AG09319 (cell line): ENCODE measurements at places on chromosomes 3 and 15.

DNA sequence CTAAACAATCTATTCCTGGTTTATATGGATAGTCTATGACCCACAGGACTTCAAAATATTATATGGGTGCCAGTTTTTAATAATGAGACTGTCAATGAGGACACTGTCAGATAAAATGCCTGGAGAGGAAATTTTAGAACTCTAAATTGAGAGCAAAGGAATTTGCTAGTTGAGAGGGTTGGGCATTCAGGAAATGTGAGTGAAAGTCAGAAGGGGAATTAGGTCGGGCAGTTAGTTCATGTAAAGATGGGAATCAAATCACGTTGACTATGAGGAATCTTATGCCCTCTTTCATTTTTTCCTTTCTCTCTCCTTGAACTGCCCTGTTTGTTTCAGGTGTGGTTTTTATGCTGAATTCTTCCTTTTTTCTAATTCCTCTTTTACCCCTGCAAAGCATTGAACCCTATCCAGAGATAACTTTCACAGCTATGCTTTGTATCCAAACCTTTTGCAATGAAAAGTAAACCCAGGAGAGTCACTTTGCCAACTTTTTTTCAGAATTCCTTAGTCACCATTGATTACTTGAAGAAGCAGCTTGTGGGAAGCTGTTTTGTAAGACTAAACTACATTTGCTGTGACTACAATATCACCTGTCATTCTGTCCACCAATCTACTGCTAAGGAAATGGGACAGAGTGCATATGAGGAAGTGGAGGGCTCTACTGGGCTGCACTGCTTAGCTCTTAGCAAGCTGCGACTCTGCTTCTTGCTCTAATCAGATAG is 27.8 kb downstream of the CHP1 start:
- peak; percentile 8 for DNase-seq

DNA sequence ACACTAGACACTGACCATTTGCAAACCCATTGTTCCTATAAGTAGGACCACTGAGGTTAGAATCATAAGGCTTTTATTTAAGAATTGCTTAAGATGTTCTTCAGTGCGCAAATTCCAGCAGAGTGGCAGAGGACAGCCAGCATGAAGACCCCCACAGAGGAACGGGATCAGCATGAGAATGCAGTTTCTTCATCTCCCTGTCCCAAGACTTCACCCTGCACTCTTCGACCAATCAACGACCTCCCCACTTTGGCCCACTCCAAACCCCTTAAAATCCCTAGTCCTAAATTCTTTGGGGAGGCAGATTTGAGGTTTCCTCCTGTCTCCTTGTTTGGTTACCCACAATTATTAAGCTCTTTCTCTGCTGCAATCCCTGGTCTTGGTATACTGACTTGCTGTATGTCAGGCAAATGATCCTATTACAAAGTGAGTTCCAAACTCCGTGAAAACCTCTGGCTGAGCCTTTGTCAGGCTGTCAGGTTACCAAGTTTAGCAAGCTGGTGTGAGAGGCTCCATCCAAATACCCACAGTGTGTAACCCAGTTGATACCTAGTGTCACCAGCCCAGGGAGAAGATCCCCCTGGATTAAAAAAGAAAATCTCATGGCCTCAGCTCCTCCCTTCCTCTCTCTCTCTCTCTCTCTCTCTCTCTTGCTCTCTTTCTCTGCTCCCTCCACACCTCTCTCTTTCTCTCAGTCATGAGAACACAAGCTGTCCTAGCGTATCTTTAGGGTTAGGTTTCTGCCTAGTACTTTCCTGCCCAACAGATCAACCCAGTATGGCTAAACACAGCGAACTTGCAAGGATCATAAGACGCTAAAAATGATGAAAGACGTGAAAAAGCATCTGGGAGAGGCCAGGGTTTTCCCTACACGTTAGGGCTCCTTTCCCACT is 15.8 kb upstream of the RBSN start:
- no peak for DNase-seq

DNA sequence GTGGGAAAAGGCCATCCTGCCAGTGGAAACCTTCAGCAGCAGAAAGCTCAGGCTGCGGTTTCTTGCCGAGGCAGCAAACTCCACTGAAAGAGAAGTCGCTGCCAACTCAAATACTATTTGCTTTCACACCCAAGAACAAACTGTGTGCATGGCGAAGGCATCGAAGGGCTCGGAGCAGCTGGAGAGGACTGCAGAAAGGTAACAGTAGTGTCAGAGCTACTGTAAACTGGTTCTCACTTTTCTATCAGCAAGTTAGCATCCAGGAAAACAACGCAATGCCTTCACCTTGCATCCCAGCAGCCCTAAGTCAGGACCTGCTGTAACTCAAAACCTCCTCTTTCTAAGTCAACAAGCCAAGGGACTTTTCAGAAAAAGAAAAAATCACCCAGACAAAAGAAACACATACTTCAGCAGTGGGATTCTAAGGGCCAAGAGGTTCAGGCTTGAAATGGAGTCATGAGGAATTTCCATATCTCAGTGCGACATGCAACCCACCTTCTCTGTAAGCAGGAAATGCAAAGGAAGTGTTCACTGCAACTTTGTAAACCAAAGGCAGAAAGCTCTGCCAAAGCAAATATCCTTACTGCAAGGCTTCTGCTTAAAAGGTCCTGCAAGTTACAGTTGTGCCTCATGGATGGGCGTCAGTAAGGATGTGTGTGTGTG is 193.5 kb downstream of the FOXP1 start:
- no peak for DNase-seq

DNA sequence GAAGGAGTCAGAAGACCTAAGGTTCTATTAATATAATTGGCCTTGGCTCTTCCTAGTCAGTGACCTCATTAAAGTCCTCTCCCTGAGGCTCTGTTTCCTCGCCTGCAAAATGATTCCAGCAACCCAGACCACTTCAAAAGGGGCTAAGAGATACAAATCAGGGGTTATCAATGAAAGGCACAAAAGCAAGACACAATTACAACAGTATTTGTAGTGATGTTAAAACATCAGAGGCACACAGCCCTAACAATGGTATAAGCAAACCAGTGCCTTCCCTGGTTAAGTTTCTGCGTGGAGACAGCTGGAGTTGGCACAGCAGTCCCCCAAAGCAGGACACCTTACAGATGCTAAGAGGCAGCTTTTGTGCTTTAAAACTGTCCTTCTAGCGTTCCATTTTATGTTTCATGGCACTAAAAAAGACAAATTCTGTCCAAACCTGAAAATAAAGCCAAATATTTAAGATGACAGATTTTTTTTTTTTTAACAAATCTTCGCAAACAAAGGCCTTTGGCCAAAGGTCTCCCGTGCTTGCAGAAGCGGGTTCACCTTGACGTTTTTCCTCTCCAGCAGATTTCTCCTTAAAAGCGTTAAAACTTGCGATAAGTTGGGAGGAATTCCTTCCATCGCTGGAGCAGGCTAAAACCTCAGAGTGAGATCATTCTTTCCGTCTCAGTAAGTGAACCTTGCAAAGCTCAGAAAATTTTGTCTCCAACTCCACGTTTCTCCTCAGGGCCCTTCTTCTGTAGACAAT is 999 bp downstream of the ZNF280D start:
- no peak for DNase-seq

DNA sequence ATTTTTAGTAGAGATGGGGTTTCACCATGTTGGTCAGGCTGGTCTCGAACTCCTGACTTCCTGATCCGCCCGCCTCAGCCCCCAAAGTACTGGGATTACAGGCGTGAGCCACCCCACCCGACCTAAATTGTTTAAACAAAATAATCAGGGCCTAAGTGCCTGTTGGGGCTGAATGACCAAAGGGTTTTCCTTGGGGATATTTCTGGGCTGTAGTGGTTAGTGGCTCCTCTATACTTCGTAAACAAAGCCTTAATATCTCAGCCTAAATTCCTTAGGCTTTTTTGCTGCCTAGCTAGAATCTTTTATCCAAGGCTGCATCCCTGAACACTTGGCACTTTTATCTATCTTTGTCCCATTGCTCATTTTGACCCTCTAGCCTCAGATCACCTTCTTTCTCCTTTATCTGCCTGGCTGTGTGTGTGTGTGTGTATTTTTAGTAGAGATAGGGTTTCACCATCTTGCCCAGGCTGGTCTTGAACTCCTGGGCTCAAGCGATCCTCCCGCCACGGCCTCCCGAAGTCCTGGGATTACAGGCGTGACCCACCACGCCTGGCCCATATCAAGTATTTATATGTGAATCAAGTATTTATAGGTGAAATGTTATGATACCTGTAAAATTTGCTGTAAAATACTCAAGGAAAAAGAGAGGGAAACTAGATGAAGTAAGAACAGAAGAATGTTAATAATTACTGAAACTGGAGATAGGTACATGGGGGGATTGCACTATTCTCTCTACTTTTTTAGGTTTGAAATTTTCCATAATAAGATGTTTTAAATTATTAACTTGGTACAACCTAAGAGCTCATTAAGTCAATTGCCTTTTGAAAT is 1.8 kb downstream of the NUSAP1 start:
- DNase-seq: no peak

DNA sequence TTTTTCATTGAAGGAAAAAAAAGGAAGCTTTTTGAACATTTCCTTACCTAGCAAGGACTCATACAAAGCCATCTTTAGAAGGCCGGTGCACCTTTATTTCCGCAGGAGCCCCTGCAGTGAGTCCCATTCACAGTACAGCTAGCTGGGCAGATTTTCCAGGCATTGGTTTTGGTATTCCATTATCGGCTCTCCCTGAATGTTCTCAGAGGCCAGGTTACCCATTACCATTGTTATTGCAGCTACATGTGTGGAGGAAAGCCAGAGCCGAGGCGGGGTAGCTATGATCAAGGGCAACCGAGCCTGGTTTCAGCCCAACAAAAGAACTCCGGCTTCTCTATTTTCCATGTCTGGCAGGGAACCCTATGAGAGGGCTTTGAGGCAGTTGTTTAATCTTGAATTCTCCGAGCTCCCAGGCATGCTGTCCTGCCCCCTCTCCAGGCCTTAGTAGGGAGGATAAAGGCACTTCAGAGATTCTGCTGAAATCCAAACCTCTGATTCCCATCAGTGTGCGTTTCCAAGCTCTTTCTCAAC is 100.3 kb downstream of the LRRK1 start:
- no peak for DNase-seq

GRCh38 chr3:30764281-30764680 is 130.2 kb downstream of the GADL1 start:
- DNase-seq: no peak

GRCh38 chr15:73075160-73075859 is 23.0 kb downstream of the NEO1 start:
- DNase-seq: no peak

DNA sequence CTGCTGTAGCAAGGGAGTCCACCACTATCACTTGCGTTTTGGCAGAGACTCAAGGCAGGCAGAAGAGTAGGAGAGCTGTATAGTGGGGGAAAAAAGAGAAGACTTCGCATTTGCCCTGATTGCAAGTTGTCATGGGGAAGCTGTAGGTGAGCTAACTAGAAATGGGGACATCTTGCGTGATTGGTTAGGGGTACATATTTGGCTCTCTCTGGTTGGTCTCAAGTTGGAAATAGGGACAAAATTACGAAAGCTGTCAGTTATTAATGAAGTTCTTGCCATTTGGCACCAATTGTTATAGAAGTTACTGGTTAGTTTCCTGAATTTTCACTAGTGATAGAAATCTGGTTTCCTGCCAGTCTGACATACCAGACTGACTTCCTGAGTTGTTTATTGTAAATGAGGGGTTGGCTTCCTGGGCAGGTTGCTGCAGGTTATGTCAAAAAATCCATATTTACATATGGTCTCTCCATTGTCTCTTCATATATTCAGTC is 8.2 kb upstream of the SENP7 start:
- DNase-seq: no peak

- DNase-seq: no peak
Measured at GRCh38 chr3:107950417-107950816, 140.4 kb downstream of the CD47 start.

- DNase-seq: peak; percentile 16
Measured at GRCh38 chr3:160810362-160811236, 54.6 kb downstream of the PPM1L start.

- no peak for DNase-seq
Measured at GRCh38 chr3:117692416-117692995, 982.9 kb downstream of the TUSC7 start.

DNA sequence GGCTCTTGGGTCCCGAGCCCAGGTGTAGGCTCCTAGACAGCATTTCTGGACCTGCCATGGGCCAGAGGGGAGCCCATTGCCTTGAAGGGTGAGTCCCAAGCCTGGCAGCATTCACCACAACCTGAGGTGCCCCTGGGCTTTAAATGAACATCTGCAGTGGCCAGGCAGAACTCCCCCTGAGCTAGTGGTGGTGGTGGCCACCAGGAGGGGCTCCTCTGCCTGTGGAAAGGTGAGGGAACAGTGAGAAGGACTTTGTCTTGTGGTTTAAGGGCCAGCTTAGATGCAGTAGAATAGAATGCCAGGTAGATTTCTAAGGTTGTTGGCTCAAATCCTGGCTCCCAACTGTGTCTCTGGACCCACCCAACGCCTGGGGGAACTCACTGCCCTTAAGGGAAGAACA is 55.6 kb downstream of the CASR start:
- no peak for DNase-seq

DNA sequence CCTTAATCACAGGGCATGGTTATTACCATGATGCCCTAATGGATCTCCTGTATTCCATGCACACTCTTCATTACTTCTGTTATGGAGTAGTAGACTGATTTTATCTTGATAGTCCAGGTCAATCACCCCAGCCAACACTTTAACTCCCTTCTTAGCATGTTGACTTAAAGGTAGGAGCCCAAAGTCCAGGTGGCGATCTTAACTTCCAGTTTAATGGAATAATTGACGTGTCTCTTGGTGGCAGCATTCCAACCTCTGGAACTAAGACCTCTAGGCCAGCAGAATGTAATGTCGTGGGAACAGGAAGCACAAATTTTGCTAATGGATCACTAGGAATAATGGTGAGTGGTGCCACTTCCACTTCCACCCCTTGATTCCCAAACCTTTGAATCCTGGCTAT is 687.2 kb upstream of the SGO1 start:
- DNase-seq: no peak

DNA sequence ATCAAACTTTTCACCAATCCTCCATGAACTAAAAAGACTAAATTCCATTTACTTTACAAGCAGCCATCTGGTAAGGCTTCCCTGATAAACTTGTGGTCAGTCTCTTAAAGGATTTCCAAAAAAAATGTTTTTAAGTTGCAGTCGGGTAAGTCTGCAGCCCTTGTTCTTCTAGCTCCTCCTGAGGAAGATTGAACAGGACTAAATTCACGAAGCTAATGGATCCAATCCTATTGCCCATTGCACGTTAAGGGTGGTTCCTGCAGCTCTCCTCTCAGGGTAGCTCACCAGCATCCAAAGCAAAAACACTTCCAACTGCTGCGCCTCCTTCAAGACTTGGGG is 2.8 kb downstream of the HES1 start:
- no peak for DNase-seq

DNA sequence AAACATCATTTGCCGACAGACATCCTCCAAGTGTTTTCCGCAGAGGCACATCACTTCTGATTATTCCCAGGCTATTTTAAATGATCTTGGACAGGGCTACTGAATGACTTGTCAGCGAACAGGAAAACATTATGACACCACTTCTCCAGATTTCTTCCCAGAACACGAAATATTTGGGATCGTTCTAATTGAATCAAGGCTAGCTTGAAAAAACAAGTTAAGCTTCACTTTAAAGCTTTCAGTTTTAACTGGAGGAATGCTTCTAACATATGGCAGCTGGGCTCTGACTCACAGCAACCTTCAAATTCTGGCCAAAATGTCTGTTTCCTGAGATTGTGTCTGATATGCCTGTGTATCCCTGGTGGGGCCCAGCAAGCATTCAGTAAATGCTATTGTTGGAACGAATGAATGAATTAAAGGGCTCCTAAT is 127.0 kb upstream of the ICE2 start:
- peak; percentile 54 for DNase-seq
